ENCODE measurements at places on chromosomes 12 and 14.

DNA sequence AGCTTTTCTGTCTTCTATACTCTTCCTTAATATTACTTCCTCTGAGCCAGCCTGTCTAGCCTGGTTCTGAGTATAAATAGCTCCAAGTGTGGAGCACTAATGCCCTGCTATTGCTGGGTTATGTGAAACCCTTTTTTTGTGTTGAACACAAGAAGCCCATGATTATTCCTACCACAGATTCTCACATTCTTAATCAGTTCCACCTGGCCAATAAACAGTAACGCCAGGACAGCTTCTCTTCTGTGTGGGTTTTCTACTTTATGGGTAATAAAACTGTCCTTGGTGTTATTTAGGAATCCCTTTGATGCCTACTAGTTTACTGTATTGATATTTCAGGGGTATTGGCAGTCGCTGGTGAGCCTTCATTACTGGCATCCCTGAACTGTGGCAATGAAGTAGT lies 48.9 kb upstream of the LRIG3 start:
- DNase-seq = no peak

GRCh38 chr12:103046154-103046553 lies 88.7 kb downstream of the ASCL1 start:
- no peak for DNase-seq

DNA sequence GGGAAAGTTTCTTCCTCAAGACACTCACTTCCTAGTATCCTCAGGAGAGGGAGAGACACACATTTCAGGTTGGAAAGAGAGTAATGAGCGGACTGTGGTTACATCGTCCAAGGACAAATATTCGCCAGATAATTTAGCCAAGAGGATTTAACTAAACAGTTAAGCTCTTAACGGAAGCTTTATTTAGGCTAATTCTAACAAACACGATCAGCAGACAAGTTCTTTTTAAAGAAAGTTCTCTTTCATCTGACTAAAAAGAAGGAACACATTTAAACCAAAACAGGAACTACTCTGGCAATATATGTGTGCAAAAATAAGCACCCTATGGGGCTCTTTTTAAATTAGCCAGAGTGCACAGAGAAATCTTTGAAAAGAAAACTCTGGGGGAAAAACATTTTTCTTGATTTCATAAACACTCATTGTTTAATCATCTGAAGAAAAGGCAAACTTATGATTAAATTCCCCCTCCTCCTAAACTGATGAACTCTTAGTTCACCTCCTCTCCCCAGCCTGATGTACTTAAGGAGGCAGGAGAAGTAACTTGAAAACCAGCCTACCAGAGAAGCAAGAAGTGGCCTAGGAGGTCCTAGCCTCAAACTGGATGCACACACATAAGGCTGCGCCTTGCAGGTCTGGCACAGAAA lies 13.3 kb upstream of the BTG1 start:
- no peak for DNase-seq

DNA sequence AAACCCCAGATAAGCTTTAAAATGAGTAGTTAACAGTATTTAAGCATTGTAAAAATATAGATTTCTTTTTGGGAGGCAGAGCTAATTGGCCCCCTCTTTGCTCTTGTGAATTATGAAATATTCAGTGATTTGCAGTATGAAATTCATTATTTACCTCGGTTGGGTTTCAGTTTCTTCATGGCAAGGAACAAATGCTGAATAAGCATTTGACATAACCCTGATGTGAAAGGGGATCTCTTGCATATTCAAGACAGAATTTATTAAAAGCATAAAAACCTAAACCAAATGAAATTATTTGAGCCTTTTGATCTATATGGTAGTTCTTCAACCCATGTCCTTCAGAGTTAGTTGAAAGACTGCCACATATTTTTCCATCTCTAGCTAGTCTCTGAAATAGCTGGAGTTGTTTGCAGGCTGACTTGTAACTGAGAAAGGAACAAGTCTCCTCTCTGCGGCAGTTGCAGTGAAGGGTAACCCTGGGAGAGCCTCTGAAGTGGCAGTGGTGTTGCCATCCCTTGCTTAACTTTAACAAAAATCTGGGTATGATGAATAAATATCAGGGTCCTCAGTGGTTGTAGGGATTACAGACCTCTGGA lies 690 bp downstream of the AKAP6 start:
- no peak for DNase-seq

DNA sequence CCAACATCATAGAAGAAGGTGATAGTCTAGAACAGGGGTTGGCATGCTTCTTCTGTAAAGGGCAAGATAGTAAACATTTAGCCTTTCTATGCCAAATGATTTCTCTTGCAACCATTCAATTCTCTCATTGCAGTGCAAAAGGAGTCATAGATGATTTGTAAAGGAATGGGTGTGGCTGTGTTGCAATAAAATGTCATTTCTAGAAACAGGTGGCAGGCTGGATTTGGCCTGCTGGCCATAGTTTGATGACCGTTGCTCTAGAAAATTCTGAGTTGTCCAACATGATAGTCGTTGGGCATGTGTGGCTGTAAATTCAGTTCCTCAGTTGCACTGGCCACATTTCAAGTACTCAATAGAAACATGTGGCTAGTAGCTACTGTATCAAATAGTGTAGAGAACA lies 21.7 kb downstream of the SMCO2 start:
- no peak for DNase-seq

DNA sequence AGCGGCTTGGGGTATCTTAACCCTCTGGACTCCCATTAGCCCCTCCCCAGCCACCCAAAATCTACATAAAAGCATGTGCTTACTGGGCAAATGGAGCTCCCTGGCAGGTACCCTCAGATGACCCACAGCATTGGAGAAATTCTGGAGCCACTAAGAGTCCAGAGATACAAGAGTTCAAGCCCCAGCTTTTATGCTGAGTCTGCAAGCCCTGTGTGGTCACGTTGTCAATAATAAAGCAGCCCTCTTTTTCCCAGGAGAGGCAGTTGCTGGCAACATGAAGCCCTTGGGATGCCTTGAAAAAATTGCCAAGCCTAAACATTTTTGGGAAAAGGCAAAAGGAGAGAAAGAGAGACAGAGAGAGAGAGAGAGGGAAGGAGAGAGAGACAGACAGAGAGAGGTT lies 83.4 kb downstream of the RBM19 start:
- no peak for DNase-seq

- no peak for DNase-seq
These were observed 11.3 kb downstream of the GARIN6 start for GRCh38 chr12:99658671-99659349.
